ENCODE measurements at places on chromosomes 2 and 18.

GRCh38 chr2:68418855-68419254 lies 48.2 kb downstream of the FBXO48 start:
- H3K27me3 ChIP-seq = no peaks in the 10 kb centered on the region
- DNase-seq = no peak
- no peak overlapping the region for H3K4me3 ChIP-seq
- peaks cover under 1% of the 10 kb centered on the region for H3K4me1 ChIP-seq

- no peaks in the 10 kb centered on the region for H3K36me3 ChIP-seq
- no peak for DNase-seq
- H3K27ac ChIP-seq = no peak overlapping the region
- no peaks in the 10 kb centered on the region for H3K4me1 ChIP-seq
- H3K27me3 ChIP-seq = no peaks in the 10 kb centered on the region
Observed at GRCh38 chr2:185147361-185147760, 549.0 kb downstream of the ZNF804A start.

- H3K27me3 ChIP-seq = no peaks in the 10 kb centered on the region
- no peaks in the 10 kb centered on the region for H3K4me1 ChIP-seq
- no peaks in the 10 kb centered on the region for H3K36me3 ChIP-seq
- H3K27ac ChIP-seq = no peak overlapping the region
- DNase-seq = no peak
- H3K4me3 ChIP-seq = no peak overlapping the region
Observed at GRCh38 chr2:99754210-99754609, 264.4 kb upstream of the REV1 start.

DNA sequence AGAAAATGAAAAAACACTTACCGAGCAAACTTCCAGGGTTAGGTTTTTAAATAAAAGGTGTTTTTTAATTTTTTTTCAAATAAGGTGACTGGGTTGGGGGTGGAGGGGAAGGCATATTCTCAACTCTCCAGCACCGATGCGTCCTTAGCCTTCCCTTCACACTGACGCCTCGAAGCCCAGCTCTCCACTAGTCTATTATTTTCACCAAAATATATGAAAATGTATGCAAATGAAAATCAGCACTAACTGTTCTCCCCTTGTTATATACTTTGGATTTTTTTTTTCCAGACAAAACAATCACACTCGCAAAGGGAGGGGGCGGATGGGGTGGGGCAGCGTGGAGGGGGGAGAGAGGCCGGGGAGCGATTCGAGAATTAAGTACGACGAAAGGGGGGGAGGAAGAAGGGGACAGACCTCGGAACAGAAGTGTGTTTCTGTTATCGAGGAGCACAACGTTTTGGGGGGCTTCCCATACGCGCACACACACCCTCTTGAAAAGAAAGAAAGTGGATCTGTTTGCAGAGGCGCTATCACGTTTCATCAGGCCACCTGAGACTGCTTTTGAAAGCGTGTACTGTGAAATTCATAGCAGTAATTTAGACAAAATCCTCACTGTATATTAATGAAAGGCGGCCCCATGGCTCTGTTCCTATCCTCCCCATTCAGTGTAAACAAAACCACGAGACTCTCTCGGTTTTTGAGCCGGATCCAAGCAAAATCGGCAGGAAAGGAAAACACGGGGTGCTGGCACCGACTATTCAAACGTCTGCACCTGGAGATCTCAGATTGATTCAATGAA lies 2.4 kb upstream of the POU3F3 start:
- no peak overlapping the region for H3K27ac ChIP-seq
- no peaks in the 10 kb centered on the region for H3K36me3 ChIP-seq
- H3K4me1 ChIP-seq = peaks cover 38% of the 10 kb centered on the region
- no peak for DNase-seq
- H3K27me3 ChIP-seq = peaks cover 54% of the 10 kb centered on the region

GRCh38 chr18:32238635-32239268 lies 48.9 kb downstream of the MEP1B start:
- no peaks in the 10 kb centered on the region for H3K4me1 ChIP-seq
- H3K27ac ChIP-seq = no peak overlapping the region
- DNase-seq = no peak
- H3K27me3 ChIP-seq = no peaks in the 10 kb centered on the region
- no peaks in the 10 kb centered on the region for H3K36me3 ChIP-seq

GRCh38 chr2:28648147-28648546 lies 103.5 kb upstream of the PPP1CB start:
- no peak overlapping the region for H3K4me3 ChIP-seq
- peak; percentile 87 for DNase-seq
- H3K27ac ChIP-seq = peak overlapping the region; percentile 73
- no peaks in the 10 kb centered on the region for H3K27me3 ChIP-seq
- H3K36me3 ChIP-seq = no peaks in the 10 kb centered on the region

DNA sequence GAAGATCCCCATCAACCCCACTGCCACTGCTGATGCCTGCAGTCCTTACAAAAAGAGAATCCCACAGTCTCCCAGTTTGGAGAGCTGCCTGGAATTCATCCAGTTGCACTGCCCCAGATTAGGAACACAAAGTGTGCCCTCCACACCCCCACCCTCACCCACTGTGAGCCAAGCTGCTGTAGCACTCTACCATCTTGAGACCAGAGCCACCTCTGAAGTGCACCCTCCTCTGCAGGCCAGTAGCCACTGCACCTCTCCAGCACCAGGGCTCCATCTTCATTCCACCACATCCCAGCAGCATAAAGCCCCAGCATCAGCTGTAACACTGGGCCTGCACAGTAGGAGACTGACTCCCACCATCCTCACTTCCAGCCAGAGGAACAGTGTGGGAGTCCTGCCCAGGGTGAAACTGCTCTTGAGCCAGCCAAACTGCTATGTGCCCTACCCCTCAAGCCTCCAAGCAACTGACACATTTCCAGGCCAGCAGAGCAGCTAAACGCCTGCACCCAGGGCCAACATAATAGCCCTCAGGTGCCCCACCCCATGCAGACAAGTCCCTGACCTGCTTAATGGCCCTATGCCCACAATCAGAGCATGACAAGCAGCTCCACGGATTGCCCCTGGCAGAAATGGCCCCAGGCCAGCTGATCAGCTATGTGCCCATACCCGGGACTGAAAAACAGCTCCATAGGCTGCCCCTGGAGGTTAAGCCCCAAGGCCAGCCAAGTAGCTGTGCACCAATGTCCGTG lies 206.0 kb downstream of the ATAD2B start:
- DNase-seq = no peak
- H3K36me3 ChIP-seq = no peaks in the 10 kb centered on the region
- no peaks in the 10 kb centered on the region for H3K4me1 ChIP-seq
- no peak overlapping the region for H3K4me3 ChIP-seq
- no peak overlapping the region for H3K27ac ChIP-seq
- no peaks in the 10 kb centered on the region for H3K27me3 ChIP-seq

DNA sequence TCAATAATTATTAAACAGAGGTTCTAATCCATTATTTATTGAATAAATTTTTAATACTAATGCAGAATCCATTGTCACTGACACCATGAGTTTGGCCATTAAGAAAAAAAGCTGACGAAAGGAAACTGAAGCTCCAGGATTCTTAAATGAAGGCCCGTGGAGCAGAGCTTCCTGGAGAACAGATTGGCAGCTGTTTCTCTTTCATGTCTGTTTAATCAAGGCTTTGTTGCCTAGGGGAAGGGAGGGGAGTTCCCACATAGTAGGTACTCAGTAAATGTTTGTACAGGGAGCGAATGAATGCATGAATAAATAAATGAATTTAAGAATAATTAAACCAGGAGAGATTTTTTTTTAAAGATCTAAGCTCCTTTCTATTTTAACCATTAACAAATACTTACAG lies 315.1 kb upstream of the KLHL29 start:
- no peak for DNase-seq
- no peaks in the 10 kb centered on the region for H3K36me3 ChIP-seq
- H3K27ac ChIP-seq = no peak overlapping the region
- H3K4me3 ChIP-seq = no peak overlapping the region
- no peaks in the 10 kb centered on the region for H3K27me3 ChIP-seq

DNA sequence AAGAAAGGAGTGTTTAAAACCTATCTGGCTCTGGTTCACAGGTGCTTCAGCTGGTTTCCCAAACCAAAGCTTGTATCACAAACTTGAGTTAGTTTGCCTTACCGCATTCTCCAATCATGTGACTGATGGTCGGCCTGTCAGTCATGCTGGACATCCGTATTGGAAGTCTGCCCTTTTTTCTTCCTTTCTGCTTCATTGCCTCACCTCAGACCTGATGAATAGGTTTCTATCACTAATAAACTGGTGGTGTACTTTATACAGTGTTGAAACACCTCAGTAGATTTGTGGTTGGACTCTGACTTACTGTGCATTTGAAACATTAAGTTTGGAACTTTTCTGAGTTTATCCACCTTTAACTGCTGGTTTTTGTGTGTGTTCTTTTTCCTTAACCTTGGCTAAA lies 84.1 kb downstream of the R3HDM1 start:
- no peaks in the 10 kb centered on the region for H3K4me1 ChIP-seq
- H3K27ac ChIP-seq = no peak overlapping the region
- no peak for DNase-seq
- H3K36me3 ChIP-seq = no peaks in the 10 kb centered on the region
- no peak overlapping the region for H3K4me3 ChIP-seq

DNA sequence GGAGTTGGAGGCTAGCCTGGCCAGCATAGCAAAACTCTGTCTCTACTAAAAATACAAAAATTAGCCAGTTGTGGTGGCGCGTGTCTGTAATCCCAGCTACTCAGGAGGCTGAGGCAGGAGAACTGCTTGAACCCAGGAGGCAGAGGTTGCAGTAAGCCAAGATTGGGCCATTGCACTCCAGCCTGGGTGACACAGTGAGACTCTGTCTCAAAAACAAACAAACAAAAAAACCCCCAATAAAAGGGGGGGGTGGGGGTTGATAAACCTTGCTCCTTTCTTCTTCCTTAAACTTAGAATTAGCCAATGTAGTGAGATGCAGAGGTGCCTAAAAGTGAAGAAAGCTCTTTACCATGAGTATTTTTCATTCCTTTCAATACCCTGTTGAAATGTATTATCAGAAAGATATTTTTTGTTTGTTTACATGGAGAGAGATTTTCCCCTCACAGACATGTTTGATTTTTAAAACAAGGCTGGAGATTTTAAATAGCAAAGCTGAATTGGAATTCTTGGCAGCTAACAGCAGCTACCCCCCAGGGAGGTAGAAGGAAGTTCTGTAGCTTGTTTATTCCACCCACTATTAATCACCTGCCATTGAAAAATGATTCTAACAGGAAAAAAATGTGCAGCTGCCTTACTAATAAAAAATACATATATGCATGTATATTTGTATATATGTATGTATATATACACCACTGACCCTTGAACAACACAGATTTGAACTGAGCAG lies 48.6 kb downstream of the GYPC start:
- no peak overlapping the region for H3K4me3 ChIP-seq
- no peaks in the 10 kb centered on the region for H3K36me3 ChIP-seq
- peaks cover 16% of the 10 kb centered on the region for H3K4me1 ChIP-seq
- DNase-seq = no peak
- no peaks in the 10 kb centered on the region for H3K27me3 ChIP-seq

GRCh38 chr2:48906633-48907032 lies 151.1 kb upstream of the LHCGR start:
- no peak overlapping the region for H3K4me3 ChIP-seq
- no peaks in the 10 kb centered on the region for H3K36me3 ChIP-seq
- no peaks in the 10 kb centered on the region for H3K27me3 ChIP-seq
- no peaks in the 10 kb centered on the region for H3K4me1 ChIP-seq

DNA sequence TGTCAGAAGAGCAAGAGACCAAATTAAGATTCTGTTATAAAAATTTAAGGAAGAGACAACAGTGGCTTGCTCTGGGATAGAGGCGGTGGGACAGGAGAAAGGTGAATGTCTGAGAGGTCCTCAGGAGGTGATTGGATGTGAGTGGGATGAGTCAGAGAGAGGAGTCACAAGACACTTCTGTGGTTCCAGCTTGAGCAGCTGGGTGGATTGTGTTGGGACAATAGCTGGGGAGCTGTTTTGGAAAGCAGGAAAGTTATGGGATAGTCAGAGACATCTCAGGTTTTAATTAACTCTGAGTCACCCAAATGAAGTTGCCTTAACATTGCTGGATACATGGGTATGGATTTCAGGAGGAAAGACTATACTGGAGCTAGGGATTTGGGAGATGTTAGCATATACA lies 218.0 kb upstream of the TRIB2 start:
- DNase-seq = no peak
- no peak overlapping the region for H3K27ac ChIP-seq
- H3K4me1 ChIP-seq = peaks cover 19% of the 10 kb centered on the region

GRCh38 chr2:208541989-208542464 lies 135.4 kb downstream of the PTH2R start:
- no peak for DNase-seq
- no peaks in the 10 kb centered on the region for H3K4me1 ChIP-seq
- H3K36me3 ChIP-seq = no peaks in the 10 kb centered on the region
- H3K27me3 ChIP-seq = no peaks in the 10 kb centered on the region

DNA sequence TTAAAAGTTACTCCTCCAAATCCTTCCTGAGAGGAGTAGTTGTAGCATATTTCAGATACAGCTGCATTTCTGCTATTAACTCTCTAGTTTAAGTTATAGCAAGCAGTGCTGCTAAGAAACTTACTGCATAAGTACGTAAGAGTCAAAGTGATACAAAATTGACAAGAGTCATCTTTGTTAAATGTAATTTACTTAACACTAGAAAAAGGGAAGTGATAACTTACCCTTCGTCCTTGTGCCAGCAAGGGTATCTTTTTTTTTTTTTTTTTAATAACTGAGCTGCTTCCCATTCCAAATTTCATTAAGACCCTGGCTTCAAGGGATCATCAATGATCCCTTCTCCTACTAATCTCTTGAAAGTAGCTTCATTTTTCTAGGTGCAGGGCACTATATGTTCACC lies 493.0 kb downstream of the PLCL1 start:
- H3K4me3 ChIP-seq = no peak overlapping the region
- no peaks in the 10 kb centered on the region for H3K4me1 ChIP-seq
- H3K36me3 ChIP-seq = no peaks in the 10 kb centered on the region

DNA sequence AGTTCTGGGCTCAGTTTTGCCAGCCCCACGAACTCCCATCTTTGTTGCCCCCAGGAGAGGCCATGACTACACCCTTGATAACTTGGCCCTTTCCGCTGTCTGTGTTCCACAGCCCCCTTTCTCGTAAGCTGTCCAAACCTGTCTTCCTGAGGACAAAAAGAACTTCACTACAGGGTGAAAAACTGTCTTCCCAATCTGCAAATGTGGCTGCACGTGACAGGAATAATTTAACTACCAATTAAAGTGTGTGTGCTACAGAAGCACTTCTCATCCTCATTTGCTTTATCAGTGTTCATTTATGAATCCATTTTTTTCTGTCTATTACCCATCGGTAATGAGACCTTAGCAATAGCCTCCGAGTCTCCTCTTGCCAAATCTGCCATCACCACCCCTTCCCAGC lies 9.1 kb upstream of the ALPK2 start:
- no peak overlapping the region for H3K4me3 ChIP-seq
- H3K27ac ChIP-seq = no peak overlapping the region
- no peaks in the 10 kb centered on the region for H3K27me3 ChIP-seq
- H3K4me1 ChIP-seq = no peaks in the 10 kb centered on the region
- no peaks in the 10 kb centered on the region for H3K36me3 ChIP-seq
- no peak for DNase-seq

GRCh38 chr18:74604774-74605173 lies 7.1 kb downstream of the ZNF407 start:
- no peaks in the 10 kb centered on the region for H3K4me1 ChIP-seq
- H3K27ac ChIP-seq = no peak overlapping the region
- no peak overlapping the region for H3K4me3 ChIP-seq
